Fibroblast of skin of back (primary cell): ENCODE measurements at places on chromosomes 7 and 10.
A peak's percentile ranks its signal among the peaks of the same experiment; 100 is the strongest.

GRCh38 chr10:61480208-61480607, 27.0 kb upstream of the TMEM26 start:
- DNase-seq, result no peak

GRCh38 chr10:127993056-127993690, 86.3 kb downstream of the PTPRE start:
- DNase-seq, result no peak

DNA sequence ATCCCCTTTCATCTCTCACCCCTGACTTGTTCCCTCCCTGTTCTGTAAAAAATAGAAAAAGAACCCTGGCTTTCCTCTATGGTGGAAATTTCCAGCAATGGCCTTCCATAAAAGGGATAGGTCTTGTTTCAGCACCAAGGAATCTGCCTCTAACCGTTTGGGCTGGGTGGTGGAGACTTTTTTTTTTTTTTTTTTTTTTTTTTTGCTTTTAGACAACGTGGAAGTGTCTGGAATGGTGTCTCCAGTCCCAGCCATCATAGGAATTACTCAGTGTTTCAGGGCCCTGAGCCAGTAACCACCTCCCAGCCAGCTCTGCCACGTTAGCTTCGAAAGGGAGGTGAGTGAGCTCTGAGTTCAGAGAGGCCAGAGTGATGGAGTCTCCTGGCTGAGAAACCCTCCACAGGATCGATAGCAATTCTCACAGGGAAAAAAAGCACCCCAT, 97.3 kb upstream of the COL1A2 start:
- DNase-seq, result peak; percentile 99

DNA sequence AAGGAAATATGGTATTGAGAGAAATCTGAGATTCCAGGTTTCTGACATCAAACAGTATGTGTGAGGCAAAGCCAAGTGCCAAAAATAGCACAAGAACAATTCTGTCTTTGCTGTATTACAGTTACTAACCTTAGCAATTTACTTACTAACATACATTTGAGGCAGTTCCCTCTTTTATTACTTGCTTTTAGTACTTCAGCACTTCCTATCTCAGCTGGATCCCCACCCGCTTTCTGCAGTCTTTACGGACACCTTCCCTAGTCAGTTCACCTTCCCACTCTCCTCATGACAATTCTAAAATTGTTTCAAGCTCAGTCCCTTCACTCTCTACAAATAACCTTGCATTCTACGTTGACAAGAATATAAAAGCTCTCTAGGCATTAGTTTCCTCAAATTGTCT, 79.2 kb downstream of the ELAPOR2 start:
- no peak for DNase-seq

- DNase-seq, result no peak
These were observed 5.7 kb upstream of the GNAI1 start for GRCh38 chr7:80128918-80129317.

GRCh38 chr10:118908557-118909256, 120.8 kb upstream of the NANOS1 start:
- no peak for DNase-seq

DNA sequence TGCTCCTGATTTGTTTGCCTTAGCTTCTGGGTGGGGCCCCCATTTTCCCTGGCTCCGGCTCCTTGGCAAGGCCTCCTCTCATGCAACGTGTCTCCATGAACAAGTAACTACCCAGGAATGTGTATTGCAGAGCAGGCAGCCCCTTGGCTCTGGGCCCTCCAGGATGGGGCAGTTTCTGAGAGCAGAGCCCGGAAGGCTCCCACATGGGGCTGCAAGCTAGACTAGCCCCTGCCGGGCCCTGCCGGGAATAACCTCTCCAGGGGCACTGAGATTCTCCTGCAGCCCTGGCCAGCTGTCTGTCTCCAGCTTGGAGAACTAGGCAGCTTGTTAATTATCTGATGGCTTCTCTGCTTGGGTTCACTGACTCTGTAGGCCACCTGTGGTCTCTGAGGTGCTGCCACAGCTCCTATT, 184.0 kb upstream of the INHBA start:
- DNase-seq, result peak; percentile 99

GRCh38 chr10:114402233-114402632, 2.1 kb downstream of the AFAP1L2 start:
- DNase-seq, result no peak

DNA sequence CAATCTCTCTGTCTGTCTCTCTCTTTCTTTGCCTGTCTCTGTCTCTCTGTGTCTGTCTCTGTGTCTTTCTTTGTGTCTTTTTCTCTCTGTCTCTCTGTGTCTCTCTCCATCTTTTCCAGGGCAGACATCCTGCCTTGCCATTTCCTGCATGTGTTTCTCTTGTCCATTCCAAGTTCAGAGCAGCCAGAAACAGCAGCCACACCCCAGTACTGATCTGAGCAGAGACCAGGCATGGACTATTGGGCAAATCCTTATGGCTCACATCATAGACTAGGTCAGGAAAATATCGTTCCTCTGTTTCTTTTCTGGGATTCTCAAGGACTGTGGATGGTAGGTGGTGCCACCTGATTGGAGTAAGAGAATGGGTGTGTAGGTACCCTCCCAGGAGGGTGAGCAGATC, 95.8 kb downstream of the RAMP3 start:
- DNase-seq, result no peak

GRCh38 chr7:139095194-139095659, 14.3 kb downstream of the ZC3HAV1 start:
- DNase-seq, result no peak

DNA sequence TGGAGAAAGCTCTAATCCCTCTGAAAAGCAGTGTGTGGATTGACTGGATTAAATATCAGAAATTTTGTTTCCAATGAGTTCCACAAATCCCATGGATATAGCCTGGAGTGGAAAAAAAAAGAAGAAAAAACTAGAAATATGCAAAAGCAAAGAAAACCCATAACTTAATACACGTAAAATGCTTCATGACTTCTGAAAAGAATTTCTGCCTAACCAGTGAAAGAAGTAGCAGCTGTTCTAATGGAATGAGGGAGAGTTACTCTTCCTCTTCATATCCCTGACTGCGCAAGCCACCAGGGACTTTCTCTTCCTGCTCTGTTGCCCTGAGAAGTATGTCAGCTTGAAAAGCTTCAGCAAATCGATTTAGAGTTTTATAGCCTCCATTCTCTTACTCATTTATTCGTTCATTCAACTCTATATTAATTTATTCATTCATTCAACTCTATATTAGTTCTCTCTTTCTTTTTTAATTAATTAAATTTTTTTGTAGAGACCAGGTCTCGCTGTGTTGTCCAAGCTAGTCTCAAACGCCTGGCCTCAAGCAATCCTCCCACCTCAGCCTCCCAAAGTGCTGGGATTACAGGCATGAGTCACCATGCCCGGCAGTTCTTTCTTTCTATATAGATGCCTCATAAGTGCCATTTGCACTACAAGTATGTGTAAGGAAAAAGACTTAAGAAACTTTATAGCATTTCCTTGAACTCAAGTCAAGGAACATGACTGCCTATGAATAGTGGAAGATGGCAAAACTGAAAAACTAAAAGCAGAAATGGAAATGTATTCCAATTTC, 447.3 kb upstream of the NRP1 start:
- peak; percentile 14 for DNase-seq

DNA sequence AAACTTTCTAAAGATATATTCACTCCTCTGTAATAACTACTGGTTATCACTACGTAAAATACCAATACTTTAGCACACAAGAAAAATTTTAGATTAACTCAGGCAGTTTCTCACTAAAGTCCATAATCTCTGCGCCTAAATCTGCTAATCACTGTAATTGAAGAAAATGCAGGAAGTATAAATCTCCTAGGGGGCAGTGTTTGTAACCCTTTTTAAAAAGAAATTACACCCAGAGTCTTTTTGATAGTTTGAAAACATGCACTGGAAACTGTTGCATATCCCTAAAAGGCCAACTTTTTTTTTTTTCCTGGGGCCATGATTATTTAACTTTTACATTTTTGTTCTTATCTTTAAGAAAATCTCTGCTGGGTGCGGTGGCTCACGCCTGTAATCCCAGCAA, 209.6 kb downstream of the KIAA1217 start:
- DNase-seq, result no peak

- no peak for DNase-seq
These were observed 10.1 kb downstream of the KNDC1 start for GRCh38 chr10:133170092-133170491.

GRCh38 chr10:69334302-69335062, 56.2 kb downstream of the HK1 start:
- DNase-seq, result no peak

DNA sequence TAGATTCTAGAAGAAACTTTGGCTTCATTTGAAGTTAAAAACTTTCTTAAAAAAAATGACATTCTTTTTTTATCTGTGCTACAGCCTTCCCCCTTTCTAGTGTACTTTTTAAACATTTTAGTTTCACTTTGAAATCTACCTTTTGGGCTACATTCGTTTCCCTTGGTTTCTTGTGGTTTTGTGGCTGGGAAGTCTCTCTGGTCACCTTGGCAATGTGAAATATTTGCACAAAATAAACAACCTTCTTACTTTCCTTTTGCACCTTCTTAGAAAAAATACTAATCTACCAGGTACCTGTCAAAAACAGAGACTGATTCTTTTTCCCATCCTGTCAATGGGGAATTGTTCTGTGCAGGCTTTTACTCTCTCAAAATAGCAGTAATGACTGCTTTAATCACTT, 350.2 kb downstream of the GATA3 start:
- no peak for DNase-seq

GRCh38 chr7:45082031-45082830, 6.5 kb downstream of the NACAD start:
- DNase-seq, result no peak
